ENCODE measurements at places on chromosomes 11 and 22.

DNA sequence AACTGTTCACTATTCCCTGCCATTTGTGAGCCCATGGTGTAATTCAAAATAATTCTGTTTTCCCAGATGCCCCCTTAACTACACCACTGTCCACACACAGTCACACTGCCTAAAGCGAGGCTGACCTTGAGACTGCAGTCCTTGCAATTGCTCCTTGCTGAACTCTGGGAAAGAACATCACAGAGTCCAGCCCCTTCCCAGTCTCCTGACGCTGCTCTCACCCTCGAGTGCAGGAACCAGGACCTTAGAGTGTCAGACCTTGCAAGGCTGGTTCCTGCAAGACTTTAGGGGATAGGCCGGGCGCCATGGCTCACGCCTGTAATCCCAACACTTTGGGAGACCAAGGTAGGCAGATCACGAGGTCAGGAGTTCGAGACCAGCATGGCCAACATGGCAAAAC is 33.6 kb downstream of the AHNAK start:
- no peak for DNase-seq

DNA sequence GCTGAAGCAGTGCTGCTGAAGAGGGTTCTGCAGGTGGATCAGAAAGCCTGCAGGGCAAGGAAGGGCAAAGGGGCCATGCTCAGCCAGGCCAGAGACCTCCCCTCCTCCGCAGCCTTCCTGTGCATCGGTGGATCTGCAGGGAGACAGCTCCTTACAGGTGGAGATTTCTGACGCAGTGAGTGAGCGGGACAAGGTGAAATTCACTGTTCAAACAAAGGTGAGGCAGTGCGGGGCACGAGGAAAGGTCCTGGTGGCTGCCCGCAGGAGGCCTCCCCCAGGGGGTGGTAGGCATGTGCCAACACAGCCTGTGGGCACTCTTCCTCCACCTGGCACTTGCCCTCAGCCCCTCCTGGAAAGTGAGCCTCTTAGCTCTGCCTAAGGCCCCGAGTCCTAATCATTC is 8.6 kb downstream of the CFL1 start:
- DNase-seq: no peak

- DNase-seq: no peak
These were observed 504.2 kb downstream of the SOX6 start for GRCh38 chr11:15852179-15852578.

DNA sequence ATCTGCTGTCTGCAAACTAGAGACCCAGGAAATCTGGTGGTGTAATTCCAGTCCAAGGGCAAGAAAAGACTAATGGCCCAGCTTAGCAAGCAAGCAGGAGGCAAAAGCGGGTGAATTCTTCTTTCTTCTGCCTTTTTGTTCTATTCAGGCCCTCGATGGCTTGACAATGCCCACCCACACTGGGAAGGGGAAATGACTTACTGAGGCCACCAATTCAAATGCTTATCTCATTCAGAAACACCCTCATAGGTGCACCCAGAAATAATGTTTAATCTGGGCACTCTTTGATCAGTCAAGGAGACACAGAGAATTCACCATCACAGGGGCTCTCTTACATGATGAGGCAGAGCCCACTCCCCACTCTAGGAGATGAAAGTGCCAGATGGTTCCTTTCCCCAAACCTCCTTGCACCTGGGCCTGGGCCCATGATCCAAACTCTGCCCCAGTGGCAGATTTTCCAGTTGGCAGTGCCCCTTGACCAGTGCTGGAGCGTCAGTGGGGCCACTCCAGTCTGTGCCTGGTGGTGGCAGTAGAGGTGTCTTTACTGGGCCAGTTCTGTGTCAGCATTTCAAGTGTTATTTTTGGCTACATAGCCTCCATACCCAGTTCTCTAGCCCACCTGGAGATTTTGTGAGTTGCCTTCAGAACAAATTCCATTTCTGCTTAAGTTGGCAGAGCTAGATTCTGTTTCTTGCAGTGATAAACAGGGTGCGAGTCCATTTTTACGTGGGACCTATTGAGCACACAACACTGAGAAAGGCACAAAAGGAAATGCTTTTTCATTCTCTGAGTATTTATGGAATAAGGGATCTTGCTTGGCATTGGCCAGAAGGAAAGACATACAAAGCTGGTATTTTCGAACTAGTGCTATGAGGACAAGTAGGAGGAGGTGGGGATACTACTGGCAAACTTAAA is 7.5 kb downstream of the ELMOD1 start:
- no peak for DNase-seq

DNA sequence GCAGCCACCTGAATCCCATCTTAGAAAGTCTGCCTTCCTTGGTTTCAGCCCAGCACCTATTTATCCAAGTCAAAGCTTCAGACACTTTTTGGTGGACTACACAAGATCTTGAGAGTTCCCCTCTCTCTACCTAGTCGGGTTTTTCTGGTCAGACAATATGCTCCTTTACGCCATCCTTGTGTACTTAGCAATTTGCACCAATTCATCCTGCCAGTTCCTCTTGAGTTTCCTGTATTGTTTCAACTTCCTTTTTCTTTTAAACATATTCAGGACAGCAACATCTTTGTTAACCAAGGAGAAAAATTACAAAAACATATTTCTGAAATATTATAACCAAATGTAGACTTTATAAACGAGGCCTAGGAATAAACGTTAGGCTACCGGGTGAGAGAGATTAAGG is 368.2 kb upstream of the CADM1 start:
- no peak for DNase-seq

DNA sequence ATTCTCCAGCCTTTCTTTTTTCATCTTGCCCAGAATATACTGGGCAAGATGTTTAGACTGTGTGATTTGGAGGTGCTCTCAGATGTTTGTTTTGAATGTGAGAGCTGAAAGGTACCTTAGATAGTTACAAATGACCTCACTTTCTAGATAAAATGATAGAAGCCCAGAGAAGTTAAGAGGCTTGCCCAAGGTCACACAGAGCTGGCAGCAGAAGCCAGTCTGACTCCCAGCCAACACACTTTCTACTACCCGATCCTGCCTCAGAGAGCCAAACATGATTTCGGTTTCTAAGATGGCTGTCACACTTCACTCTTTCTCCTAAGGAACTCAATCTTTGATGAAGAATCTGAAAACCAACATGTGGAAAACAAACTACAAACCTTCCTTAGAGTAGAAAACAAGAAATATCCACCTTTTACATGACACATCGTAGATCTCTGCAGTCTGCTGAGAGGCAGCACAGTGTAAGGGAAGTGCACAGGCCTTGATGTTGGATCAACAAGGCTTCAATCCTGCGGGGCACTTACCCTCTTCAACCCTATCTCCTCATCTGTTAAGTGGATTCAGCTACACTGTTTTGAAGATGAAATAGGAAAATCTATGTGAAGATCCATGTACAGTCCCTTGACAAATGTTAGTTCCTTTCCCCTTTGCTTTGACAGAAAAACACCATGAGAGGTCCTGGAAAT is 58.6 kb downstream of the SYTL2 start:
- DNase-seq: no peak

DNA sequence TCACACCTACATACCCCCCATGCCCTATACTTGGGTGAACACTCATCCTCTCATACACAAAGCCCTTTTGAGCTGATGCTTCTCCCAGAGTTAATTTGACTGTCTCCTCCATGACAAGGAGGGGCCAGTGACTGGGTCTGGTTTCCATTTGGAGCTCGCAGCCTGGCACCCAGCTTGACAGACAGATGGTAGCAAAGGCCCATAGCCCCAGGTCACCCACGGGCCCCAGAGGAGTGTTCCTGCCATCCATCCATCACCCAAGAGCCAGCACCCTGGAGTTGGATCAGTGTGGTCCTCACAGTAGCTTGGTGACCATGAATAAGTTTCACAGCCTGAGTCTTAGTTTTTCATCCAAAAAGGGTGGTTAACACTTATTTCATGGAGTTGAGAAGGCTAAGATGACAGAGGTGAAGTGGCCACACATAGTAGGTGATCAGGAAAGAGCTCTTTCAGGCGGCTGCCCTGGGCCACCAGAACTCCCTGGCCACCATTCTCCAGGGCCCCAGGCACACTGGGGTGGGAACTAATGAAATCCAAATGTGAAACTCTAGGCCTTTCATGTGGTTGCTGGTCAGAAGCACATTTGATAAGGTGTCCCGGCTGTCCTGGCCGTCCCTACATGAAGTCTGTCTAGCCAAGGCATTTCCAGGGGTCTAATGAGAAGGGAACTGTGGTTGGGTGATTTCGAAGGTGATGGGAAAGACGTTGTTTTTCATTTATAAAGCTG is 42.4 kb downstream of the LIF start:
- no peak for DNase-seq

- DNase-seq: no peak
These were observed 154.2 kb upstream of the TTC12 start for GRCh38 chr11:113159988-113160807.

DNA sequence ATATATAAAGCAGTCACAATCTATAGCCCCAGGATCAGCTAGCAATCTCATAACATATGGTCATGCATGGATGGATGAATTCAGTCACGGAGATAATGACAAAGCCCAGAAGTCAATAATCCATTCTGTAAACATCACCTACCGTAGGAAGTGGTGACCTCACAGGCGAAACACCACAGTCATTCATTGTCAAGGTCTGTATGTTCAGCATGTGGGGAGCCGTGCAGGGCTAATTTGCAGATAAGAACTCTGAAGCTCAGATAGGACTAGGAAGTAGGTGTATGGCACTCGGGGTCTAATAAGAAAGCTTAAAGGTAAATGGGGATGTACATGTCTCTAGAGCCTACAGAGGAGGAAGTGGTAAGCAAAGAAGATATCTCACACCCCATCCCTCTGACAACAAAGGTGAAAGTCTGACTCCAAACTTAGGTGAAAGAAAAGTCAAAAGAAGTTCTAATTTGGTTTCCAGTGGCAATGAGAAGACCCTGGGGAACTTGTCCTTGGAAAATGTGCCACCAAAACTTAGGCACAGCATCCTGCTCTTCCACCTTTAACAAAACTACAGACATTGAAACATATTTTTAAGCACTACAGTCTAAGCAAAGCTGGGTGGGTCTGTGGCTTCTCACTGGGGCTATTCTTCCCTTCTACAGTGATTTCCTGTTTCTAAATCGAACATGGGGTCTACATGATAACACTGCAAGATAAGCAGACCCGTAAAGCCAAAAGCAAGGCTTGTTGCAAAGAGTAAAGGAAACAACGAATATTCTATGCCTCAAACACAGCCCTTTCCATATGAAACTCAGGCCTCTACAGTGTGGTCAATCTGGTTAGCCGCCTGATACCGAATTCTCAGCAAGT is 5.2 kb downstream of the CRTAM start:
- DNase-seq: no peak

GRCh38 chr22:19840059-19840458 is 14.6 kb downstream of the GNB1L start:
- DNase-seq: no peak

- DNase-seq: no peak
These were observed 7.0 kb upstream of the MALAT1 start for GRCh38 chr11:65491614-65492386.

- no peak for DNase-seq
These were observed 342.5 kb downstream of the ETS1 start for GRCh38 chr11:128244871-128245270.

DNA sequence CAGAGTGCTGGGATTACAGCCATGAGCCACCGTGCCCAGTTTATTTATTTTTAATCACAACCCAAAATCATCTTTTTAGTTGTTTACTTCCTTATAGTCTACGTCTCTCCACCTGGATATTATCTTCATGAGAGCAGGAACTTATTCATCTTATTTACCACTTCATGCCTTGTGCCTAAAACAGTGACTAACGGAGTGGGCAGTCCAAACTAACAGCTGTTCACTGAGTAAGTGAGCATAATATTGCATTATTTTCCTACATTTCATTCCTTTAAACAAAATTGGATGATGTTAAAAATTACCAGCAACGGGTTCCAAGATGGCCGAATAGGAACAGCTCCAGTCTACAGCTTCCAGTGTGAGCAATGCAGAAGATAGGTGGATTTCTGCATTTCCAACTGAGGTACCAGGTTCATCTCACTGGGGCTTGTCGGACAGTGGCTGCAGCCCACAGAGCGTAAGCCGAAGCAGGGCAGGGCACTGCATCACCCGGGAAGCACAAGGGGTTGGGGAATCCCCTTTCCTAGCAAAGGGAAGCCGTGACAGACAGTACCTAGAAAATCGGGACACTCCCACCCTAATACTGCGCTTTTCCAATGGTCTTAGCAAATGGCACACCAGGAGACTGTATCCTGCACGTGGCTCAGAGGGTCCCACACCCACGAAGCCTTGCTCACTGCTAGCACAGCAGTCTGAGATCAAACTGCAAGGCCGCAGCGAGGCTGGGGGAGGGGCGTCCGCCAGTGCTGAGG is 14.1 kb downstream of the TMEM123 start:
- DNase-seq: peak; percentile 33

GRCh38 chr22:47221840-47222615 is 459.6 kb downstream of the TBC1D22A start:
- DNase-seq: peak; percentile 0

DNA sequence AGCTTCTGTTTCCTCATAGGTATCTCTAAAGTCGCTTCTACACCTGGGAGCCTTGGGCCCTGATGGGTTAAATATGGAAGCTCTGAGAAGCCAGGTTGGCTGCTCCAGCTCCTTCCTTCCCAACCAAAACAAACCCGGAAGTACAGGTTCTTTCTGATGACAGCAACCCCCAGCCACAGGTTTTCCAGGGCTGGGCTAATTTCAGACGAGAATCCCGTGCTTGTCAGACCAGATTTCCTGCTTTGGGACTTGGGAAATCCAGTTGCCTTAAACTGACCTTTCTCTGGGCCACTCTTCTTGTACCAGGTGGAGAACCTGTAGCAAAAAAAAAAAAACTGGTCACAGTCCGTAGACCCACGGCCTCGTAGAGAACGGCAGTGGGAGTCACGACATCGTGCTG is 51.9 kb downstream of the RBX1 start:
- no peak for DNase-seq

DNA sequence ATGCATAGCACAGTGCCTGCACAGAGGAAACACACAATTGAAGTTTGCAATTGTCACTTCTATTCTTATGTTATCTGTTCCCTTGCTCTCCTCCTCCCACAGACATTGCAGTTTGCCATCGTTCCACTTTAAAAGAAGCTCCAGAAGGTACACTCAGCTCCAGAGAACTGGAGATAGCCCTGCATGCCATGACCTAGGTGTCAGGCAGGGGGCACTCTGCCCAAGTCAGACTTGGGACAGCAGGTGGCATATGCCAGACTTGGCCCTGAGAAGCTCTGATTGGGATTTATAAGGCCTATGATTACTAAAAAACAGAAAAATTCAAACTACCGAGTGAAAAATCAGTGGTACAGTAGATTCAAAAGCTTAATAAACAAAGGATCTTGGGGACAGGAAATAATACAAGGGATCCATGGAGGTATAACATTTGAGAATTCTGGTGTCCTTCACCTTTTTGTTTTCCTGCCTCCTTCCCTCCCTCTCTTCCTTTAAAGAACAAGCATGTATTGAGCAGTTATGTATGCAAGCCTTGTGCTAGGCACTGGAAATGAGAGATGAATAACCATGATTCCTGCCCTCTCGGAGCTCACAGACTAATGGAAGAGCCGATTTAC is 40.0 kb downstream of the TENM4 start:
- DNase-seq: no peak

- DNase-seq: no peak
These were observed 1.1 kb upstream of the TTLL8 start for GRCh38 chr22:50058906-50059880.

- DNase-seq: no peak
These were observed 3.3 kb downstream of the TMEM132A start for GRCh38 chr11:60927600-60927999.

GRCh38 chr22:31872209-31872608 is 72.1 kb upstream of the YWHAH start:
- no peak for DNase-seq

Measured in progenitor cell of endocrine pancreas (in vitro differentiated cells).